ENCODE measurements at places on chromosomes 11 and 22.

DNA sequence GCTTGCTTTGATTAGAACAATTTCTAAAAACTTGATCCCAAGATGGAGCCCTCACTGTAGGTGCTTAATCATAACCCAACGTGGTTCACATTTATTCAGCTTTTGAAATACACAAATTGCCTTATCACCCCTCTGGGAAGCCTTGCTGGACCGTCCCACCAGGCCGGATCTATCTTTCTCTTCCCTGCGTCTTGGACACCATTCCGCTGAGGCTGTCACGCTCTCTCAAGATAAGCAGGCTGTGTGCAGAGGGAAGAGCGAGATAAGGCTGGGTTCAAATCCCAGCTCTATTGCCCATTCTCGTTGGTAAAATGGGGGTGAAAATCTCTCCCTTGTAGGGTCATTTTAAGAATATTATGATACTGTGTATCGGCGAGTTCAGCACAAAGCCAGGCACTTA, 20.5 kb upstream of the TP53I11 start:
- no peak overlapping the region for H3K27ac ChIP-seq
- no peak overlapping the region for H3K4me3 ChIP-seq
- H3K36me3 ChIP-seq = no peaks in the 10 kb centered on the region
- no peak for DNase-seq
- peaks cover 2% of the 10 kb centered on the region for H3K27me3 ChIP-seq

DNA sequence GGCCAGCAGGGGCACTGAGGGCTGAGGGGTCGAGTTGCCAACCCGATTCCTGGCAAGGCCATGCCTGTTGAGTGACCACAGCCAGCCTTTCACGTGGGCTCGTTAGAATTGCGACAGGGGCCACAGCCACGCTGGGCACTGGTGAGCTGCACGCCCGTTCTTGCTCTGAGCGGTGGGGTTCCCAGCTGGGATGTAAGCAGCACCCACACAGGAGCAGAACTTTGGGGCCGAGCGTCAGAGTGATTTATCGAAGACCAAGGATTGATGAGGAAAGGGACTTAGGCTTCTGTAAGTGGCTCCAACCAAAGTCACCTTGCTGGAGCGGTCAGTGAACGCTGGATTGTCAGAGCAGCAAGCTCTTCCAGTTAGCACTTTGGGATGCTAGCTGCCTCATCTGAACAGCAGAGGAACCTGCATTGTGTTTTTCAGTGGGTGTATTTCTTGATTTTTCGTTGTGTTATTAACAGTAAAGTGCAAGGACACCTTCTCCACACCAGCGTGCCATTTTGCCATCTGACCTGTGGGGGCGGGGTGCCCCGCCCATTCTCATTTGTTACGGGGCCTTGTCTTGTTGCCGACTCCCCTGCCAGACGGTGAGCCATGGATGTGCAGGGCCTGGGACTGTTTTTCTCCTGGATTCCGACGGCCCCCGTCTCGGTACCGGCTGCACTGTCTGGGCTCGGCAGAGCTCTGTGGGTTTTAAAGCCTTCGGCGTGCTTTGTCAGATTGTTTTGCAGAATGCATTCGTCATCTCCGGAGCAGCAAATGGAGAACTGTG, 202.5 kb downstream of the TBC1D22A start:
- peaks cover 9% of the 10 kb centered on the region for H3K4me1 ChIP-seq
- H3K27me3 ChIP-seq = no peaks in the 10 kb centered on the region
- no peak for DNase-seq
- H3K4me3 ChIP-seq = no peak overlapping the region

- no peak overlapping the region for H3K27ac ChIP-seq
- peaks cover 10% of the 10 kb centered on the region for H3K4me1 ChIP-seq
- no peak overlapping the region for H3K4me3 ChIP-seq
- no peaks in the 10 kb centered on the region for H3K36me3 ChIP-seq
- H3K27me3 ChIP-seq = peaks cover 9% of the 10 kb centered on the region
Observed at GRCh38 chr22:42328130-42328783, 57.8 kb upstream of the TCF20 start.

GRCh38 chr11:111631666-111632039, 29.4 kb downstream of the SIK2 start:
- no peak for DNase-seq
- peaks cover 6% of the 10 kb centered on the region for H3K4me1 ChIP-seq
- H3K36me3 ChIP-seq = peaks cover 17% of the 10 kb centered on the region

GRCh38 chr22:47215851-47216250, 453.4 kb downstream of the TBC1D22A start:
- H3K27ac ChIP-seq = no peak overlapping the region
- peaks cover 3% of the 10 kb centered on the region for H3K36me3 ChIP-seq
- no peaks in the 10 kb centered on the region for H3K4me1 ChIP-seq
- DNase-seq = no peak

GRCh38 chr11:14587258-14587657, 56.3 kb upstream of the PDE3B start:
- H3K4me1 ChIP-seq = peaks cover 8% of the 10 kb centered on the region
- H3K36me3 ChIP-seq = peaks cover 4% of the 10 kb centered on the region
- H3K4me3 ChIP-seq = no peak overlapping the region
- H3K27ac ChIP-seq = peak overlapping the region; percentile 8
- DNase-seq = no peak

DNA sequence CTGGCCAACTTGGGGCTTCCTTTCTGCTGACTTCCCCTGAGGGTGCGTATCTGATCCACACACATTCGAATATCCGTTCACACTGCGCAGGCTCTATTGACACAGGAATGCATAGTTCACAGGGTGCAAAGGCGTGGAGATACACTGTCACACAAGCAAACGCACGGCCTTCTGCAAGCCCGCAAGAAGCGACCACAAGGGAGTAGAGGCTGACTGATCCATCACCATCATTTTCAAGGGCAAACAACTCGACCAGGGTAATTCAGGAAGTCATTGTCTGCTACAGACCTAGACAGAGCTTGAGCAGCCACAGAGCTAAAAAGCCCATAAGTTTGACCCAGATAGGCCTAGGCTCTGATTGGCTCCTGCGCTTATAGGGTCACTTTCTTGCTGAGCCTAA, 392.3 kb downstream of the MN1 start:
- no peak overlapping the region for H3K27ac ChIP-seq
- H3K4me3 ChIP-seq = no peak overlapping the region
- H3K27me3 ChIP-seq = peaks cover 15% of the 10 kb centered on the region
- DNase-seq = no peak

DNA sequence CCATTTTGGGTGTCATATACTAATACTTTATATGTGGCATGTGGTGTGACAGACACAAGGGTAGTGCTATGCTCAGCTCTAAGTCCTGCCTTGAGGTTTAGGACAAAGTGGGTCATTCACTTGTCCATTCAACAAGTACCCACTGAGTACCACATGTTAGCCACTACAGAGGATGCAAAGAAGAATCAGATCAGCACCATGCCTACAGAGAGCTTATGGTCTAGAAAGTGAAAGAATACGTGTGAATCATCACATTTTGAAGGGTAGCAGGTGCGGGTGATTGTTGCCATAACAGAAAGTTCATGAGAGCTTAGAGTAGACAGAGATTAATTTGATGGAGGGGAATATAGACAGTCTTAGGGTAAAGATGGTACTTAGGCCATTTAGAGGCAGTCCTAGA, 18.3 kb downstream of the CLMP start:
- no peaks in the 10 kb centered on the region for H3K36me3 ChIP-seq
- no peak overlapping the region for H3K4me3 ChIP-seq
- no peaks in the 10 kb centered on the region for H3K4me1 ChIP-seq
- no peak overlapping the region for H3K27ac ChIP-seq
- peaks cover 11% of the 10 kb centered on the region for H3K27me3 ChIP-seq
- DNase-seq = no peak

- H3K4me3 ChIP-seq = no peak overlapping the region
- DNase-seq = no peak
- H3K4me1 ChIP-seq = peaks cover 1% of the 10 kb centered on the region
Observed at GRCh38 chr11:74473382-74474173, 6.2 kb upstream of the KCNE3 start.

DNA sequence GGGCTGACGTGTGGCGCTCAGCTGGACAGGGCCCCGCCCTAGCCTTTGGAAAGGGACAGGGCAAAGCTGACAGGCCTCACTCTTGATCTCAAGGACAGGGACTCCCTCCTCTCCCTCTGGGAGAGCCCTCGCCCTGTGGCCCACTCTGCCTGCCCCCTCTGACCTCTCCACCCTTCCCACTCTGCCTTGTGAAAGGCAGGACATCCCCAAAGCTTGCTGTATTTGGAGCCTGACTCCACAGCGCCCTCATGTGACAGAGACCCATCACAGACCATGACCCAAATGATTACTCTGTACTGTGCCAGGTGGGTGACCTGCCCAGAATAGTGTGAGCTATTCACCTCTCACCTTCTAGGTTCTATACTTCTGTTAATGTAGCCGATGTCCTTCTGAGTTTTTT, 18.8 kb downstream of the P2RY2 start:
- H3K4me1 ChIP-seq = peaks cover 3% of the 10 kb centered on the region
- H3K27ac ChIP-seq = no peak overlapping the region
- H3K27me3 ChIP-seq = peaks cover 3% of the 10 kb centered on the region

- no peak overlapping the region for H3K4me3 ChIP-seq
- no peaks in the 10 kb centered on the region for H3K4me1 ChIP-seq
- no peak overlapping the region for H3K27ac ChIP-seq
- DNase-seq = no peak
- H3K27me3 ChIP-seq = peaks cover 1% of the 10 kb centered on the region
Observed at GRCh38 chr11:44789496-44789895, 62.7 kb downstream of the TSPAN18 start.

- H3K36me3 ChIP-seq = peaks cover 15% of the 10 kb centered on the region
- H3K4me3 ChIP-seq = peak overlapping the region; percentile 70
- DNase-seq = no peak
- peaks cover 61% of the 10 kb centered on the region for H3K4me1 ChIP-seq
- H3K27me3 ChIP-seq = no peaks in the 10 kb centered on the region
Observed at GRCh38 chr11:62539238-62539925, 7.2 kb downstream of the AHNAK start.

- no peaks in the 10 kb centered on the region for H3K27me3 ChIP-seq
- H3K4me1 ChIP-seq = peaks cover 17% of the 10 kb centered on the region
- peaks cover 5% of the 10 kb centered on the region for H3K36me3 ChIP-seq
- H3K27ac ChIP-seq = peak overlapping the region; percentile 7
- H3K4me3 ChIP-seq = no peak overlapping the region
- no peak for DNase-seq
Observed at GRCh38 chr11:93194673-93195291, 3.0 kb downstream of the SLC36A4 start.

DNA sequence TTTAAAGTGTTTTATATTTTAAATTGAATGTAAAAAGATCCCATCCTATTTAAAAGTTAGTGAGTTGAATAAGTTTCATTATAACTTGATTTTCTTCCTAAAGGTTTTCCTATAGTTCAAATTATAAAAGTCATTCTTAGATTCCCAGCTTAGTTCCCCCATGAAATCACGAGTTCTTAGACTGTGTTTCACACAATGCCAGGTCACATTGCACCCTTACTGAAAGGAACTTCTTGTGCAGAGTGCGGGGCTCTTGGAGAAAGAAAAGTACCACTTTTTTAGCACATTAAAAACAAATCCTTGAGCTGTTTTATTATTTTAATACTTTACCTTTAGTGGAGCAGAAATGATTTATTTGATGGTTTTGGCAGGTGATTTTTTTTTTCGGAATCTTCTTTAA, 15.6 kb downstream of the GRAP2 start:
- H3K4me1 ChIP-seq = peaks cover 7% of the 10 kb centered on the region
- H3K4me3 ChIP-seq = no peak overlapping the region
- DNase-seq = no peak
- H3K27ac ChIP-seq = no peak overlapping the region
- peaks cover 6% of the 10 kb centered on the region for H3K36me3 ChIP-seq
- H3K27me3 ChIP-seq = no peaks in the 10 kb centered on the region

DNA sequence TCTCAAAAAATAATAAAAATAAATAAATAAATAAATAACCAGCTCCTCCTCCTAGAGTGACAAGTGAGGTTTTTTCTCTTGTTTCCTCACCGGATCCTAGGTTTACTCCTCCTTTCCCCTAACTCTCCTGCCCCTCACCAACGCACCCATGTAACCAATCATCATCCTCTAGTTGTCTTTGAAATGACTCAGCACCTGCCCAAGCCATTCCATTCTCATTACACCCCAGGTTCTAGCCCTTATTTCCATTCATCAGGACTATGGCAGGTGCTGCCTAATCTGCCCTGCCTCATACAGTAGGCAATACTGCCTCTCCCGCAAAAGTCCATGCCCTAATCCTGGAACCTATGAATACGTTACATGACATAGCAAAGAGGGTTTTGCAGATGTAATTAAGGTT, 60.4 kb downstream of the BUD13 start:
- H3K36me3 ChIP-seq = peaks cover 2% of the 10 kb centered on the region
- no peak overlapping the region for H3K4me3 ChIP-seq
- peaks cover 20% of the 10 kb centered on the region for H3K27me3 ChIP-seq
- no peak overlapping the region for H3K27ac ChIP-seq

DNA sequence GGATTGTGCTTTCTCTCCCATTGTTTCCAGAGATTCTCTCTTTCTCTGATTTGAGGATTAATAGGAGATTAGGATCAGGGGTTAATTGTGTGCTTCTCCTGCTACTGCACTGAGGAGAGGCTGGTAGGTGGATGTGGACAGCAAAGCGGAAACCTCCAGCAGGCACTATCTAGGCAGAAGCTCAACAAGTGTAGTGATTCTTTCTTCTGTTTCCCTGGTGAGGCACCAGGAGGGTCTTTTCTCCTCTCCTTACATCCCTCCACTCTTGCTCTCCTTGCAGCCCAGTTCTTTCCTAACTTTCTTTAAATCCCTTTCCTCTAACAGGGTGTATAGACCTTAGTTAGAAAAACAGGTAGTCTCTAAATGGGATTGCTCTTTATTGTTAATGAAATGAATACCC, 1.9 kb upstream of the ZBTB16 start:
- peaks cover 9% of the 10 kb centered on the region for H3K4me1 ChIP-seq
- no peak for DNase-seq
- H3K4me3 ChIP-seq = no peak overlapping the region
- H3K27me3 ChIP-seq = peaks cover 14% of the 10 kb centered on the region
- H3K36me3 ChIP-seq = no peaks in the 10 kb centered on the region

GRCh38 chr11:12769834-12770345, 95.7 kb downstream of the TEAD1 start:
- no peak overlapping the region for H3K27ac ChIP-seq
- H3K27me3 ChIP-seq = peaks cover 8% of the 10 kb centered on the region
- H3K4me3 ChIP-seq = no peak overlapping the region
- H3K36me3 ChIP-seq = no peaks in the 10 kb centered on the region

- no peaks in the 10 kb centered on the region for H3K27me3 ChIP-seq
- no peak for DNase-seq
- H3K27ac ChIP-seq = no peak overlapping the region
- H3K4me3 ChIP-seq = no peak overlapping the region
- H3K36me3 ChIP-seq = no peaks in the 10 kb centered on the region
Observed at GRCh38 chr11:110645253-110645652, 67.0 kb downstream of the ARHGAP20 start.

GRCh38 chr11:65051398-65051858, 6.9 kb downstream of the NAALADL1 start:
- peaks cover 2% of the 10 kb centered on the region for H3K27me3 ChIP-seq
- no peaks in the 10 kb centered on the region for H3K36me3 ChIP-seq
- H3K4me1 ChIP-seq = peaks cover 26% of the 10 kb centered on the region
- H3K4me3 ChIP-seq = no peak overlapping the region
- DNase-seq = no peak

DNA sequence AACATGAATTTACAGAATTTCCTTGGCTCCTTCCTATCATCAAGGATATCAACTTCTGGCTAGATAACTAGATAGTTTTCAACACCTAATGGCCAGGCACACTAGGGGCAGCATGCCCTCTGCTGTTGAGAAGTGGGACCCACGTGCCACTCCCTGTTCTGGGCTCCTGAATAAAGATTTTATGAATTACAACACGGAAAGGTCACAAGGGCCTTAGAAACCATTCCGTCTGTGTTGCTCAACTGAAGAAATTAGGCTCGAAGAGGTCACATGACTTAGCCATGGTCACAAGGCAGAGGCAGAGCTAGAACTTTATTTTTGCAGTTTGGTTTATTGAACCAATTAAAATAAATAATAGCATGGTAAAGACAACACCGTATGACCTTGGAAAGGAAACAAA, 36.0 kb downstream of the PRCP start:
- H3K4me1 ChIP-seq = peaks cover 17% of the 10 kb centered on the region
- H3K27me3 ChIP-seq = no peaks in the 10 kb centered on the region
- H3K36me3 ChIP-seq = no peaks in the 10 kb centered on the region

Data from memory B cell (primary cell).